A549 treated with CORT108297 at 1 μM for 4 hours (cell line): ENCODE measurements at places on chromosomes 3 and 15. TPM values are rescaled to one million over a fixed set of nuclear protein-coding genes. Genes with fewer than 3 reads are reported as not detected.

Gene SENP5
- total RNA-seq, result 5.4 to 7.5 TPM (median 6.8 TPM) in 5 replicates

Gene C3orf22
- total RNA-seq, result not detected in 5 replicates

Gene EIF4E3
- 2.7 to 3.7 TPM (median 3.4 TPM) in 5 replicates for total RNA-seq

Gene NDUFB4
- total RNA-seq, result 200 to 326 TPM (median 213 TPM) in 5 replicates

Gene RBM6
- total RNA-seq, result 23.6 to 32.9 TPM (median 26.4 TPM) in 5 replicates

Gene PLCH1
- total RNA-seq, result 0.95 to 1.2 TPM (median 1.0 TPM) in 5 replicates

Gene XCR1
- total RNA-seq, result not detected in 5 replicates

Gene LSM3
- total RNA-seq, result 19.4 to 27.9 TPM (median 20.5 TPM) in 5 replicates
